ENCODE measurements at places on chromosomes 7 and 10. TPM values are rescaled to one million over a fixed set of nuclear protein-coding genes. Genes with fewer than 3 reads are reported as not detected.

DNA sequence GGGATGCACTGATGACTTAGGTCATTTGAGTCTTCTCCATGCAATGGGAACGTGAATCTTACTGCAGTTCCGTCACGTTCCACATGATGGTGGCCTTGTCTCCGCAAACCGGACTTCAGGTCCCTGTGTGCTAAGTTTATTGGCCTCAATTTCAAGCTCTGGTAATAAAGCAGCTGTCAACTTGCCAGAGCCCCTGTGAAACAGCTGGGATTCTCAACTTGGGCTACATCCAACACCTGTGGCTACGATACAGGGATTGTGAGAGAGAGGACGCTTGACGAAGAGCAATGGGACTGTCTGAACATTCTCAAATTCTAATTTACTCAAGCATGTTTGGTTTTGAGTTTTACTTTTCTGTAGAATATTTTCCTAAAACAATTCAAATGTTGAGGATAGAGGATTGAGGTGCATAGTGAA is 174.2 kb downstream of the PTN start:
- H3K27me3 ChIP-seq: no peaks in the 10 kb centered on the region
- peak; percentile 34 for DNase-seq
- no peak overlapping the region for H3K27ac ChIP-seq
- H3K4me1 ChIP-seq: no peaks in the 10 kb centered on the region
- H3K36me3 ChIP-seq: no peaks in the 10 kb centered on the region

- no peak overlapping the region for H3K27ac ChIP-seq
- no peaks in the 10 kb centered on the region for H3K36me3 ChIP-seq
- H3K4me1 ChIP-seq: peaks cover 2% of the 10 kb centered on the region
Measured at GRCh38 chr7:103888603-103889153, 100.8 kb downstream of the RELN start.

DNA sequence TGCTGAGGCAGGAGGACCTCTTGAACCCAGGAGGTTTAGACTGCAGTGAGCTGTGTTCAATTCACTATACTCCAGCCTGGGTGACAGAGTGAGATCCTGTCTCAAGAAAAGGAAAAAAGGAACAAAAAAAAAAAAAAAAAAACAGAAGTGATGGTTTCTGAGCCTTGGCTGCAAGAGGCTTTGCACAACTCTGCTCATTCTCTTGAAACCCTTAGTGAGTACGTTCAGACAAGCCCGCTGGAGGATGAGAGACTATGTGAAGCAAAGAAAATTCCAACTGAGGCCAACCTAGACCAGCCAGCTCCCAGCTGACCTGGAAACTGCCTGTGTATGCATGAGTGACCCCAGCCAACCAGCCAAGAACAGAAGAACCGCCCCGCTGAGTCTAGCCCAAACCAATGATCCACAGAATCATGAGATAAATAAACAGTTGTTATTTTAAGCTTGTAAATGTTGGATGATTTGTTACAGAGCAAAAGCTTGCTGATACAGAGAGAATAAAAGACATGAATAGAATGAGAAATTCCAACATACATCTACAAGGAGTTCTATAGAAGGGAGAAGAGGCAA is 50.6 kb upstream of the FZD9 start:
- peaks cover 3% of the 10 kb centered on the region for H3K27me3 ChIP-seq
- no peak overlapping the region for H3K27ac ChIP-seq
- no peaks in the 10 kb centered on the region for H3K4me1 ChIP-seq
- H3K4me3 ChIP-seq: no peak overlapping the region
- H3K36me3 ChIP-seq: no peaks in the 10 kb centered on the region

GRCh38 chr7:45161138-45161537 is 3.5 kb downstream of the RAMP3 start:
- peaks cover 75% of the 10 kb centered on the region for H3K27me3 ChIP-seq
- no peak overlapping the region for H3K27ac ChIP-seq
- no peaks in the 10 kb centered on the region for H3K4me1 ChIP-seq
- no peaks in the 10 kb centered on the region for H3K36me3 ChIP-seq

GRCh38 chr10:58322072-58322834 is 12.6 kb upstream of the UBE2D1 start:
- H3K4me1 ChIP-seq: no peaks in the 10 kb centered on the region
- no peak for DNase-seq
- no peak overlapping the region for H3K4me3 ChIP-seq
- H3K36me3 ChIP-seq: no peaks in the 10 kb centered on the region
- H3K27ac ChIP-seq: no peak overlapping the region

DNA sequence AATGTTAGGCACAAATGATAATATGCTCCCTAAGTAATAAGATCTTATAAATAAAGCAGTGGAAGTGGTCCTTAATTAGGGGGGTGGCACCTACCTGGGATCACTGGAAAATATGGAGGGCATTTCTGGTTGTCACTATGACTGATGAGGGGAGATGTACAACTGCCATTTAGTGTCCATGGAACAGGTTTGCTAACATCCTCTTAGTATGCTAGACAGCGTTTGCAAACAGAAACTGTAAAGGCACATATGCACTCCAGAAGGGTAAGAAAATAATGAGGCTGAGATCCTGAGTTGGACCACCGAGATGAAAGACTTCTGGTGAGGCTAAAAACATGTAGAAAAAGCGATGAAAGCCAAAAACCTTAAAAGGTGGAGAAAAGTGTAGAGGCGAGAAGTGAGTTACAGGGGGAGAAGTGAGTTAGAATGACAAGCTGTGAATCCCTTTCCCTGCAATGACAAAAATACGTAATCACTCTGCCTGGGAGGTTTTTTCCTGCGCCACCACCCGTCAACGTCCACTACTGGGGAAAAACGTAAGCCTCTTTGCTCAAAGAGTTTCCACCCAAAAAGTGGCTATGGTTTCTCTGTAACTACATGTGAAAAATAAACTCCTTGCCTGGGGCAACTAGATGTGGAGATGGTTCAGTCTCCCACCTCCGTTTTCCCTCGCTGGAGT is 767 bp downstream of the KRIT1 start:
- peak overlapping the region; percentile 98 for H3K4me3 ChIP-seq
- peaks cover 2% of the 10 kb centered on the region for H3K36me3 ChIP-seq
- no peak for DNase-seq

GRCh38 chr7:8015100-8015745 is 46.6 kb downstream of the GLCCI1 start:
- H3K36me3 ChIP-seq: peaks cover 17% of the 10 kb centered on the region
- H3K4me3 ChIP-seq: no peak overlapping the region
- no peaks in the 10 kb centered on the region for H3K27me3 ChIP-seq
- peaks cover 2% of the 10 kb centered on the region for H3K4me1 ChIP-seq
- DNase-seq: no peak
- H3K27ac ChIP-seq: no peak overlapping the region

GRCh38 chr10:96588060-96588554 is 1.3 kb upstream of the TM9SF3 start:
- no peak for DNase-seq
- H3K27ac ChIP-seq: no peak overlapping the region
- H3K4me3 ChIP-seq: no peak overlapping the region

DNA sequence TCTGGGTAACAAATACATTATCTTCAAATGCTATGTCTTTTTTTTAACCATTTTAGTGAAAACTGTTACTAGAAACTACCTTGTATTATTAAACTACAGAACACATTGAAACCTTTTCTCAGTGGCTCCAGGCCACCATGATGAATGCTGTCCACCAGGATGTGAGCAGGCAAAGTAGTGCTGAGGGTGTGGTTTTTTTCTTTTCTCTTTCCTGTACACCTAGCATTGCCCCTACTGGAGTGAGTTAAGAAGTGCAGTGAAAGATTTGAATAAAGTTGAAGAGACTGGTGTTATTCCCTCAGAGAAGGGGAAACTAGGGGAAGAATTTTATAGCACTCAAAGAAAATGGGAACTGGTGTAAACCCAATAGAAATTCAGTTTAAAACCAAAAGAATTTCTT is 120.0 kb upstream of the SAMD8 start:
- H3K27ac ChIP-seq: no peak overlapping the region
- H3K27me3 ChIP-seq: no peaks in the 10 kb centered on the region
- no peak overlapping the region for H3K4me3 ChIP-seq
- DNase-seq: no peak
- H3K4me1 ChIP-seq: peaks cover 8% of the 10 kb centered on the region
- peaks cover 18% of the 10 kb centered on the region for H3K36me3 ChIP-seq

GRCh38 chr7:100573691-100574361 is at the start of gene SAP25:
SAP25 (minus strand) TSS chr7:100573900; CDS start chr7:100573742, 158 bp downstream.
- no peak for DNase-seq
- H3K4me3 ChIP-seq: no peak within 1 kb of the TSS
- peaks cover 5% of the 10 kb centered on the region for H3K36me3 ChIP-seq
- H3K27me3 ChIP-seq: no peaks in the 10 kb centered on the region
- peaks cover 10% of the 10 kb centered on the region for H3K4me1 ChIP-seq

DNA sequence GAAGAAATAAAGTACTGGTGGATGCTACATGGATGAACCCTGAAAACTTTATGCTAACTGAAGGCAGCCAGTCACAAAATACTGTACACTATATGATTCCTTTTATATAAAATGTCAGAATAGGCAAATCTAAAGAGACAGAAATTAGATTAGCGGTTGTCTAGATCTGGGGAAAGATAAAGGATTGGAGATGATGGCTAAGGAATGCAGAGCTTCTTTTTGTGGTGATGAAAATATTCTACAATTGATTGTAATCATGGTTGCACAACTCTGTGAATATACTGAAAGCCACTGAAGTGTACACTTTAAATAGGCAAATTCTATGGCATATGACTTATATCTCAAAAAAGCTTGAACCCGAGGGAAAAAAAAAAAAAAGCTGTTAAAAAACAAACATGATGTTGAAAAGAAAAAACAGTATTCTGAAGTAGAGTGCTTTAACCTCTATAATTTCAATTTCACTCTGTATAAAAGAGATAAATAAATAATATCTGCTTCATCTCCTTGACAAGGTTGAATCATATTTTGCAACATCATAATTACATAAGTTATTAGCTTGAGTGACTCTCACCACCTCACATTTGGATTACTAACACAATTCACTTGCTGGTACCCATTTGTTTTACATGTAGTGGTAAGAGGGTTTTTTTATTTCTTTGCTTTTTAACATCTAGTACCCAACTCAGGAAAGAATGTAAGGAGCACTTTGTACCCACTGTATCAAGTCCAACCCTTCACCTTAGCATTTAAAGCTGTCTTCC is 2.8 kb upstream of the GNAI1 start:
- H3K4me3 ChIP-seq: no peak overlapping the region
- no peak overlapping the region for H3K27ac ChIP-seq
- H3K27me3 ChIP-seq: no peaks in the 10 kb centered on the region
- peaks cover 21% of the 10 kb centered on the region for H3K4me1 ChIP-seq

DNA sequence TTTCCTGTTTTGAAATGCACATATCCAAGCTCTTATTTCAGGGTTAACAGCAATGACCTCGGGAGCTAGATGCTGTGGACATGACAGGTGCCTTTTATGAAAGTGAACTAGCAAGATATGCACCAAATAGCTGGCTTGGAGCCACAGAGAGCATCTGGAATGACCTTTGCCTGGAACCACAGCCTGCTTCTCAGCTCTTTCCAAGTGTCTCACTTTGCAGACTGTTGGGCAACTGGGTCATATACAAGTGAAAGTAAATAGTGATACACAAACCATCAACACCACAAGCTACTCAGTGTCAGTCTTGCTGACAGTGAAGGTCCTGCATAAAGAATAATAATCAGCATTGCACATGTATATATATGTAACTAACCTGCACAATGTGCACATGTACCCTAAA is 183.5 kb downstream of the RNF133 start:
- peaks cover 4% of the 10 kb centered on the region for H3K4me1 ChIP-seq
- no peaks in the 10 kb centered on the region for H3K36me3 ChIP-seq
- no peak overlapping the region for H3K27ac ChIP-seq
- no peak overlapping the region for H3K4me3 ChIP-seq
- H3K27me3 ChIP-seq: no peaks in the 10 kb centered on the region

GRCh38 chr10:88286030-88286429 is 297.1 kb downstream of the RNLS start:
- H3K4me3 ChIP-seq: no peak overlapping the region
- H3K36me3 ChIP-seq: no peaks in the 10 kb centered on the region
- H3K27ac ChIP-seq: no peak overlapping the region
- no peak for DNase-seq

GRCh38 chr7:5382281-5382892 is 41.2 kb downstream of the TNRC18 start:
- H3K4me1 ChIP-seq: peaks cover 16% of the 10 kb centered on the region
- peak overlapping the region; percentile 41 for H3K27ac ChIP-seq
- peaks cover 11% of the 10 kb centered on the region for H3K36me3 ChIP-seq

DNA sequence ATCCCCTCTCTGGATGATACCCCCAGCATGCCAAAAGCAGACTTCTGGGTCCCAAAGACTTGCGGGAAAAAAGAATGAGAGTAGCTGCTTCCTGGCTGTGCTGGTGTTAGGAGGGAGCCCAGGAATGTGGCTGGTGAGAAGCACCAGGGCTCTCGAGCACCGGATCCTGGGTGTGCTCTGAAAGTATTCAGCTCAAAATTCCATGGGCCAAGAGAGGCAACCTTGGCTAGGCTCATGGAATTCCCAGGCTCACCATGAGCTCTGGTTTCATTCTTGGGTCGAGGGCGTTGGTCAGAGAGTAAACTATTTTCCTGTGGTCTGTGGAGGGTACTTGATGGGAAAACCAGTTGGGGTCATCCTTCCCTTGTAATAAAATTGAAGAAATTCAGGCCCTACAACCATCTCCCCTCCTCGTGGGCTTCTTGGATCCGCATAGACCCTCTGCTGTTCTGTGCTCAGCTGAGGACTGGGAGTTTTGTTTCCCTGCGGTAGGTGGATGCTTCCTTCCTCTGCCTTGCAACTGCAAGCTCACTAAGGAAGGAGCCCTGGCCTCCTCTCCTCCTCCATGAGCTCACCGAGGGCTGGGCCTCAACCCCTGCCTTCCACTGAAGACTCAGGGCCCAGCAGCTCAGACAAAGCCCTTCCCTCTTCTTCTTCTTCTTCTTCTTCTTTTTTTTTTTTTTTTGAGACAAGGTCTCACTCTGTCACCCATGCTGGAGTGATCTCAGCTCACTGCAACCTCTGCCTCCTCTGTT is 34.5 kb upstream of the AQP1 start:
- no peak overlapping the region for H3K27ac ChIP-seq
- H3K4me3 ChIP-seq: no peak overlapping the region
- H3K4me1 ChIP-seq: peaks cover 8% of the 10 kb centered on the region
- peaks cover 5% of the 10 kb centered on the region for H3K27me3 ChIP-seq
- peaks cover 2% of the 10 kb centered on the region for H3K36me3 ChIP-seq
- DNase-seq: no peak

DNA sequence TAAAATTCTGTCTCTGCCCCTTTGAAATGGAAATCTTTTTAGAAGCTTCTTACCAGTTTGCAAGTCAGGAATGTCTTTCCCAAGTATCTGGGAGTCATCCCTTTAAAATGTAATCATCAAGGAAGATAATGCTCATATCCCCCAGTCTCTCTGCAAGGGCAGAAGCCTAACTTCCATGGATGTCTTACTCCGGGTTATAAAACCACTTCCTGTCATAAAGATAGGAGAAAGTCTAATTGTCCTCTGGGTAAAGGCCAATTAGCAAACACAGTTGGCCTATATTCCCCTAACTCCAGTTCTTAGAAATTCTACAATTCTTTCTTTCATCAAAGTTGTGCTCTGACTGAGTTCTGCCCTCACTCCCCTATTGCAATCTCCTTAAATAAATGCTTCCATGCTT is 1631.5 kb upstream of the LRRTM3 start:
- H3K4me3 ChIP-seq: no peak overlapping the region
- H3K4me1 ChIP-seq: no peaks in the 10 kb centered on the region
- no peak for DNase-seq
- H3K27me3 ChIP-seq: no peaks in the 10 kb centered on the region
- no peak overlapping the region for H3K27ac ChIP-seq

The TAS2R41 gene
- total RNA-seq: not detected

The HABP2 gene
- 112 TPM for total RNA-seq

The OR2A42 gene
- total RNA-seq: not detected

The BLNK gene
- 1.8 TPM for total RNA-seq

The GRB10 gene
- 58.4 TPM for total RNA-seq

The HMX2 gene
- not detected for total RNA-seq

The ELFN1 gene
- 12.3 TPM for total RNA-seq

The NKX2-3 gene
- not detected for total RNA-seq

The GNGT1 gene
- not detected for total RNA-seq

The OR6B1 gene
- not detected for total RNA-seq
